ENCODE measurements at places on chromosomes 2 and 18. TPM values are rescaled to one million over a fixed set of nuclear protein-coding genes. Genes with fewer than 3 reads are reported as not detected.

DNA sequence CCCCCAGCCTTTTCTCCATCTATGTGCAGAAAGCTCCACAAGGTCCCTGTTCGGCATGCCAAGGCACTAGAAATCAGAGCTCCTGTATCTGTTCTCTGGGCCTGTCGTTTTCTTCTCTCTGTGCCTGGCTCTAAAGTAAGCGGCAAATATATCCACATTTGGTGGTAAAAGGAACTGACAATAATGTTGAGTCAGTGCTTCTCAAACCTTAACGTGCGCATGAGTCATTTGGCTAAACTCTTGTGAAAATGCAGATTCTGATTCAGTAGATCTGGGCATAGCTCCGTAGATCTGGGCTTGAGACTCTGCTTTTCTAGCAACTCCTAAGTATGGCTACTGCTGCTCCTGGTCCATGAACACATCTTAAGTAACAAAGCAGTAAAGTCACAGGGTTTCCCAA, 16.5 kb upstream of the ACSL3 start:
- no peak for DNase-seq

DNA sequence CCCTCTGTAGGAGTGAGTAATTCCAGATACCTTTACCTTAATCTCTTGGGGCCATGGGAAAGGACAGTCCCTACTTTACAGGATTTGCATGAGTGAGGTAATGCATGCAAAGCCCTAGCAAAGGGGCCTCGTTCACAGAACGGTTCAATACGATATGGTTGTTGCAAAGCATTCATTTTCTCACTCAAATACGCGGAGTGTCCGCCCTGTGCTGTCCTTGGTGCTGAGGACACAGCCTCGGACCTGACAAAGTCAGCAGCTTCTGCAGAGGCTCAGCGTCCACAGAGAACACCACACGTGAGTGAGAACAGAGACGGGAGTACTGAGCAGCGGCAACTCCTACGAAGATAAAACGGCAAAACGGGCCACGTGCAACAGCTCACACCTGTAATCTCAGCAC, 125.7 kb downstream of the EIPR1 start:
- DNase-seq = no peak

- no peak for DNase-seq
Measured at GRCh38 chr2:50448556-50448955, 583.4 kb downstream of the NRXN1 start.

DNA sequence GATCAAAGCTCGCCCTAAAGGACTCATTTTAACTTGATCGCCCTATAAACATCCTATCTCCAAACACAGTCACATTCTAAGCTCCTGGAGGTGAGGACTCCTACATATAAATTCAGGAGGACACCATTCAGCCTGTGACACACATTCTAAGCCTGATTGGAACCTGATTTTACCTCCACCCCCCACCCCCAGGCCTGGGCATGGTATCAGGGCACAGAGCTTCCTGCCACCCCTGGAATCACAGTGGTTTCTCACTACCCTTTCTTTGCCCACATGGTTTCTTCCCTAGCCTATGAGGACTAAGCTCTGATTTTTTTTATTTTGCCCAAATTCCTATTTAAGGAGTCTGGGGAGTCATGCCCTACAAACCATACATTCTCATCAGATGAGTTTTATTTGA, 428.1 kb upstream of the ID2 start:
- no peak for DNase-seq

GRCh38 chr18:42958353-42958752, 157.1 kb downstream of the RIT2 start:
- no peak for DNase-seq

DNA sequence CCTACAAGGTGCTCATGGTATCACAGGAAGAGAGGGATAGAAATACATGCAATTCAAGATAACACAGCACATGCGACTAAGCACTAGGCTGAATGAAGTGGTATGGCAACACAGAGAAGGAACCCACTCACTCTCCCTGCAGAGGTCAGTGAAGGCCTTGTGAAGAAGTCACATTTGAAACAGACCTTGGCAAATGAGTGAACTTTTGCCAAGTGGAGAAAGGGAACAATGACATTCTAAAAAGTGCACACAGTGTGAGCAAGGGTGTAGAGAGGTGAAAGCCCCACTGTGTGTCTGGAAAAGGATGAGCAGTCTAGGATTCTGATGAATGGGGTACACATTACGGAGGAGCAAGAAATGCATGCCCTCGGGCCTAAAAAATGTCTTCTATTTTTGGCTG, 23.3 kb downstream of the KLF7 start:
- no peak for DNase-seq

GRCh38 chr2:118048401-118048800, 34.5 kb upstream of the CCDC93 start:
- DNase-seq = no peak

GRCh38 chr2:23410596-23410995, 25.6 kb downstream of the KLHL29 start:
- no peak for DNase-seq

The KLHL30 gene
- polyA plus RNA-seq = not detected

Data from K562 (cell line).